ENCODE measurements at places on chromosomes 1 and 21.

GRCh38 chr1:71014178-71014579, 33.4 kb downstream of the PTGER3 start:
- H3K27me3 ChIP-seq = no peaks in the 10 kb centered on the region
- no peak overlapping the region for H3K27ac ChIP-seq
- no peak overlapping the region for H3K4me3 ChIP-seq
- no peaks in the 10 kb centered on the region for H3K36me3 ChIP-seq

GRCh38 chr1:41243079-41243385, 926 bp upstream of the SCMH1 start:
- H3K27me3 ChIP-seq = no peaks in the 10 kb centered on the region
- peak overlapping the region; percentile 70 for H3K4me3 ChIP-seq
- no peak overlapping the region for H3K27ac ChIP-seq
- no peaks in the 10 kb centered on the region for H3K36me3 ChIP-seq
- no peak for DNase-seq

GRCh38 chr1:229170778-229171505, 100.0 kb upstream of the RAB4A start:
- H3K27ac ChIP-seq = no peak overlapping the region
- H3K4me1 ChIP-seq = no peaks in the 10 kb centered on the region
- no peak overlapping the region for H3K4me3 ChIP-seq
- DNase-seq = no peak
- no peaks in the 10 kb centered on the region for H3K27me3 ChIP-seq
- H3K36me3 ChIP-seq = no peaks in the 10 kb centered on the region

- DNase-seq = no peak
- no peaks in the 10 kb centered on the region for H3K27me3 ChIP-seq
- H3K27ac ChIP-seq = no peak overlapping the region
- H3K4me1 ChIP-seq = no peaks in the 10 kb centered on the region
- no peak overlapping the region for H3K4me3 ChIP-seq
- no peaks in the 10 kb centered on the region for H3K36me3 ChIP-seq
Observed at GRCh38 chr1:5947071-5947821, 45.0 kb downstream of the NPHP4 start.

DNA sequence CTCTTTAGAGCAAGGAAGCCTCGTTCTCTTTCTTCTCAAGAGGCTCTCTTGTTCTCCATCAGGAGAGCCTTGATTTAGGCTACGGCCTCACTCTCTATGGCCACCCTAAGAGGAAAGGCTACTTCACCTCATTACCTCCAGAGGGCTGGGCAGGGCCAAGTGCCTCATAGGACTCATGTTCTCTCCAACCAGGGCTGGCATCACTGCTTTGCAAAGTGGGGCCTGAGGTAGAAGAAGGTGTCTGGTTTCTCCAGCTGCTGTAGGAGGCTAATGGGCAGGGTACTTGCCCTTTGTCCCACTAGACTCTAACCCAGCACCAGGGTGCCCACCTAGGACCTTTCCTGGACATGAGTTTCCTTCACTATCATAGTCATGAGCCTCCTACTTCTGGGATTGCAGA, 2.1 kb upstream of the ATXN7L2 start:
- no peaks in the 10 kb centered on the region for H3K27me3 ChIP-seq
- DNase-seq = no peak
- no peaks in the 10 kb centered on the region for H3K4me1 ChIP-seq

GRCh38 chr1:29683472-29683871, 447.1 kb downstream of the PTPRU start:
- peaks cover 78% of the 10 kb centered on the region for H3K27me3 ChIP-seq
- H3K4me1 ChIP-seq = no peaks in the 10 kb centered on the region
- no peaks in the 10 kb centered on the region for H3K36me3 ChIP-seq
- no peak for DNase-seq

- no peak overlapping the region for H3K27ac ChIP-seq
- H3K4me1 ChIP-seq = no peaks in the 10 kb centered on the region
- H3K4me3 ChIP-seq = no peak overlapping the region
- no peak for DNase-seq
Observed at GRCh38 chr1:63135174-63135512, 187.2 kb upstream of the FOXD3 start.

DNA sequence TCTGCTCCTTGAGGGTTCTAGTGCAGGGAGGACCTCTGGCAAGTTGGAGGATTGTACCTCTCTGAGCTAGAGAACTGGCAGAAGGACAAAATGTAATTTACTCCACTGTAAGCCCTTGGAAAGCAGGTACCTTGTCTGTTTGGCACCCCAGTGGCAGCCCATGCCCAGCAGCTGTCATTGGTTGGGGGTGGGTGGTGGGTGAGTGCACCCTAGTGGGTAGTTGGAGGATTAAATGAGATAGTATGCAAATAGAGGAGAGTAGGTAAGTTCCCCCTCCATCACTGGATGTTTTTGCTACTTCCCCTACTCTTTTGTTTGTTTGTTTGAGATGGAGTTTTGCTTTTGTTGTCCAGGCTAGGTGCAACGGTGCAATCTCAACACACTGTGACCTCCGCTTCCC, 69.8 kb downstream of the RYR2 start:
- H3K27me3 ChIP-seq = no peaks in the 10 kb centered on the region
- no peak overlapping the region for H3K27ac ChIP-seq
- H3K36me3 ChIP-seq = no peaks in the 10 kb centered on the region
- no peak overlapping the region for H3K4me3 ChIP-seq
- DNase-seq = no peak

DNA sequence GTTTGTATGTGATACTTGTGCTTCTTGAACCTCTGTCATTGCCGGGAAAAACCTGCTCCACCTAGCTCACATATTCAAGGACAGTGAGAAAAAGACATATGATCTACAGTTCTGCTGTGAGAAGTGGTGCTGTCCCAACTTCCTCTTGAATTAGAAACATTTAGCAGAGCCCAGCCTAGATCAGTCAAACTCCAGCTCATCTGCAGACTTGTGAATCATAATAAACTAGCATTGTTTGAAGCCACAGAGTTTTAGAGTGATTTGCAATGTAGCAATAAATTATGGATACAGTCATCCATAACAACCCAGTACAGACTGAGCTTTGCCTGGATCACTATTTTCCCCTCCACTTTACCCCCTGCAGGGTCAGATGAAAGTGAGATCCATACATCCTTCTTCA, 497.8 kb downstream of the PLA2G4A start:
- no peak overlapping the region for H3K4me3 ChIP-seq
- no peak overlapping the region for H3K27ac ChIP-seq
- no peak for DNase-seq
- no peaks in the 10 kb centered on the region for H3K27me3 ChIP-seq
- H3K36me3 ChIP-seq = no peaks in the 10 kb centered on the region
- H3K4me1 ChIP-seq = no peaks in the 10 kb centered on the region

GRCh38 chr21:27406300-27407009, 439.6 kb upstream of the ADAMTS5 start:
- H3K4me1 ChIP-seq = no peaks in the 10 kb centered on the region
- no peaks in the 10 kb centered on the region for H3K27me3 ChIP-seq
- H3K36me3 ChIP-seq = no peaks in the 10 kb centered on the region
- H3K27ac ChIP-seq = no peak overlapping the region
- no peak overlapping the region for H3K4me3 ChIP-seq

GRCh38 chr1:237470712-237471338, 419.9 kb downstream of the ZP4 start:
- no peaks in the 10 kb centered on the region for H3K27me3 ChIP-seq
- no peaks in the 10 kb centered on the region for H3K4me1 ChIP-seq
- H3K4me3 ChIP-seq = no peak overlapping the region
- no peak for DNase-seq

DNA sequence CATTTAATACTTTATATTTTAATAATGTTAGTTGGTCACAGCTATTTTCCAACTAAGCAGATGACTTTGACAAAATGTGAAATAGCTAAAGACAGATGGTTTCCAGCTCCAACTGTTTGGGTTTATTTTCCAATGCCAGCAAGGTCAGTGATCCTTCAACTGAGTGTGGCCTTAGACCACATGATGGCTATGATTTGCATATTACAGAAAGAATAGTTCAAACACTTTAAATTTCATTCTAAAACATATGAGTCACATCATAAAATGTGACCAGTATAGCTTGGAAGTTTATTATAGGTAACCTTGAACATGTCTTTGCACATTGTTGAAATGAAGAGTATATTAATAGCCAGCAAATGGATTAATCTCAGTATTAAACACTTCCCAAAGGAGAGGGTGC, 454.0 kb upstream of the C1orf87 start:
- no peak overlapping the region for H3K27ac ChIP-seq
- no peaks in the 10 kb centered on the region for H3K4me1 ChIP-seq
- H3K27me3 ChIP-seq = no peaks in the 10 kb centered on the region
- H3K4me3 ChIP-seq = no peak overlapping the region
- no peak for DNase-seq

GRCh38 chr1:164635803-164636731, 77.1 kb downstream of the PBX1 start:
- H3K36me3 ChIP-seq = no peaks in the 10 kb centered on the region
- peak overlapping the region; percentile 64 for H3K27ac ChIP-seq

DNA sequence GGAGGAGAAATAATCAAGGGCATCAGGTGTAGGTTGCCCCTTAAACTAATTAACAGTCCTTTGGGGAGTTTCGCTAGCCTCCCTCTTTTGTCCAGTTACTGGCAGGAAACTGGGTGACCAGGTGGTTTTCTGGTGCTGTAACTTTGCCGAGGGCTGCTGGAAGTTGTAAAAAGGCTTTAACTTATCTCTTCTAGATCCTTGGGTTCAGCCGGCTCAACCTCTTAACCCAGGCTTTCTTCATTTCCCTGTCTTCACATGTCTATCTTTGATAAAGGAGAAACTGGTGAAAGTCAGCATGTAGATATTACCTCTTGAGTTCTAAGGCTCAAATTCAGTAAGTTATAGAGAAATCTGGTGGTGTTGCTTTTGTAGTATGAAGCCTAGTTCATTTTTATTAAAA, 289.7 kb upstream of the NRIP1 start:
- H3K27ac ChIP-seq = no peak overlapping the region
- no peaks in the 10 kb centered on the region for H3K27me3 ChIP-seq
- DNase-seq = no peak
- no peaks in the 10 kb centered on the region for H3K4me1 ChIP-seq
- no peak overlapping the region for H3K4me3 ChIP-seq
- H3K36me3 ChIP-seq = no peaks in the 10 kb centered on the region

DNA sequence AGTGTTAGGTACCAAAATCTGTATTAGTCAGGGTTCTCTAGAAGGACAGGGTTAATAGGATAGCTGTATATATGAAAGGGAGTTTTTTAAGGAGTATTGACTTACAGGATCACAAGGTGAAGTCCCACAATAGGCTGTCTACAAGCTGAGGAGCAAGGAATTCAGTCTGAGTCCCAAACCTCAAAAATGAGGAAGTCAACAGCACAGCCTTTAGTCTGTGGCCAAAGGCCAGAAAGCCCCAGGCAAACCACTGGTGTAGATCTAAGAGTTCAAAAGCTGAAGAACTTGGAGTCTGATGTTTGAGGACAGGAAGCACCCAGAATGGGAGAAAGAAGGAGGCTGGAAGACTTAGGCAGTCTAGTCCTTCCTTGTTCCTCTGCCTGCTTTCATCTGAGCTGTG, 487.5 kb upstream of the CHRM3 start:
- no peaks in the 10 kb centered on the region for H3K27me3 ChIP-seq
- no peak overlapping the region for H3K4me3 ChIP-seq
- DNase-seq = peak; percentile 46
- no peak overlapping the region for H3K27ac ChIP-seq
- no peaks in the 10 kb centered on the region for H3K4me1 ChIP-seq

GRCh38 chr1:6948416-6948815, 163.2 kb downstream of the CAMTA1 start:
- DNase-seq = no peak
- H3K36me3 ChIP-seq = no peaks in the 10 kb centered on the region
- H3K27me3 ChIP-seq = no peaks in the 10 kb centered on the region

- H3K36me3 ChIP-seq = no peaks in the 10 kb centered on the region
- no peaks in the 10 kb centered on the region for H3K27me3 ChIP-seq
- no peak overlapping the region for H3K4me3 ChIP-seq
- no peaks in the 10 kb centered on the region for H3K4me1 ChIP-seq
- H3K27ac ChIP-seq = no peak overlapping the region
Observed at GRCh38 chr1:51348147-51348527, 17.8 kb upstream of the TTC39A start.

DNA sequence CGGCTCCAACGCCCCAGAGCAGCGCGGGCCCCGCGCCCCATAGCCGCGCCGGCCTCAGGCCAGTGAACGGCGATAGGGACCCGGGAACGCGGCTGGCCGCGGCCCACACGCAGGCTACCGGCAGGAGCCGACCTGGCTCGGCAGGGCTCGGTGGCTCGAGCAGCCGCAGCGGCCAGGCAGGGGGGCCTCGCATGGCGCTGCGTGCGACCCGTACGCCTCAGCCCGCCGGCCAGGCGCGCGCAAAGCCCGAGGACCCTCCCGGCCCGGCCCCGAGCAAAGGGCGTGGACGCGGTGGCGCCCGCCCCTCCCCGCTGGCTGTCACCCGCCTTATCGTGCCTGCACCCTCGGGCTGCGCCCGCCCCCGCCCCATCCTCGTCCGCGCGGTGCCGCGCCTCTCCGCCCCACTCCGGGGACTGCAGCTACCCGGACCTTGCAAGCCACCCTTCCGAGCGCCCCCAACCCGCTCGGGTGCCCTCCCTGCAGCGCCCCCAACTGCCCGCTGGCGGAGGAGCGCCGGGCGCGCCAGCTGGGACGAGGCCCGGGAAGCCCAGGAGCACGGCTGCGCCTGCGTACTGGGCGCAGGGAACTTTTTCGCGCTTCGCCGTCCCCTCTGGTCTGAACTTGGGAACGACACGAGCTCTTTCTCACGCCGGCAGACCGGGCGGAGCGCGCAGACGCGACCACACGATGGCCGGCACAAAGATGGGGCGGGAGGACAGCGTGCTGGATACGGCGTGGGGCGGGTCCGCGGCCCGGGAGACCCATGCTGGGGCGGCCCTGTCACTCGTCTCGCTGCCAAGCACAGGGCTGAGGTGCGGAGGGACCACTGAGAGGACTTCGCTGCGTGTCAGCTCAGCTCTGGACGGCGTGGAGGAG, at the start of gene ABCB10:
Gene ABCB10, minus strand, starts transcription at position 248 of the 876 bp plus-strand sequence. Its CDS starts 55 bp downstream, at position 193.
- H3K27me3 ChIP-seq = no peaks in the 10 kb centered on the region
- no peaks in the 10 kb centered on the region for H3K36me3 ChIP-seq
- H3K4me3 ChIP-seq = peak within 1 kb of the TSS; percentile 78
- H3K27ac ChIP-seq = peak within 1 kb of the TSS; percentile 70
- DNase-seq = peak; percentile 100

DNA sequence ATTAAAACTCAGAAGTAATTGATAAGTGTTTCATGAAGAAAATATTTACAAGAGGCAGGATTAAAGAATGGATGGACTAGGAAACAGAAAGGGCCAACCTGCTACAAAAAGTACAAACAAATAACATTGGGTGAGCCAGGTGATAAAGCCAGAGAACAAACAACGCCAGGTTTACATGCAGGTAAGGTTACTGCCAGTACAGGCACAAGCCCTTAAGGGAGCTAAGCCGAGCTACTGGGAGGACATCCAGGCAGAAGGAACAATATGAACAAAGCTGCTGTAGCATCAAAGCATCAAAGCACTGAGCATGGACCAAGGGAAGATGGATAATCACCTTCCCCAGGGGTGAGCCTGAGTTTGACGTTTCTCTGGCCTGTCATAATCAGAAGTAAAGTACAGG, 380.7 kb downstream of the SEC16B start:
- DNase-seq = no peak
- no peak overlapping the region for H3K27ac ChIP-seq
- no peaks in the 10 kb centered on the region for H3K36me3 ChIP-seq
- H3K27me3 ChIP-seq = no peaks in the 10 kb centered on the region

GRCh38 chr1:201128476-201128875, 1.5 kb upstream of the ASCL5 start:
- peak overlapping the region; percentile 24 for H3K27ac ChIP-seq
- H3K4me1 ChIP-seq = peaks cover 11% of the 10 kb centered on the region
- H3K4me3 ChIP-seq = no peak overlapping the region
